ENCODE measurements at places on chromosomes 3 and 15. TPM values are rescaled to one million over a fixed set of nuclear protein-coding genes. Genes with fewer than 3 reads are reported as not detected.
A peak's percentile ranks its signal among the peaks of the same experiment; 100 is the strongest.

The ANKRD28 gene
- 43.2 TPM for total RNA-seq

DNA sequence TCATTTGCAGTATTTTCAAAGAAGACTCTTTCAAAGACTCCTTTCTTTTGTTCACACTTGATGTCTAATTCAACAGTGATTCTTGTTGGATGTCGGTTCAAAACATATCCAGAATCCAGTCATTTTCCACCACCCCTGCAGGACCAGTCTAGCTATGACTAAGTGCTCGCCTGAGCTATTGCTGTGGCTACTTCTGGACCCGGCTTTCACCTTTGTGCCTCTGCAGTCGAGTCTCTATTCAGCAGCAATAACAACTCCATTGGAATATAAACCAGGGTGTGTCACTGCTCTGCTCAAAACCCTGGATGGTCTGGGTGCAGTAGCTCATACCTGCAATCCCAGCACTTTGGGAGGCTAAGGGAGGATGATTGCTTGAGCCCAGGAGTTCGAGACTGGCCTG, 55.0 kb downstream of the PRICKLE2 start:
- no peak for DNase-seq

- no peak for DNase-seq
Measured at GRCh38 chr3:149898771-149899170, 71.9 kb downstream of the PFN2 start.

- DNase-seq, result no peak
Measured at GRCh38 chr3:178263236-178263916, 272.9 kb upstream of the KCNMB2 start.

DNA sequence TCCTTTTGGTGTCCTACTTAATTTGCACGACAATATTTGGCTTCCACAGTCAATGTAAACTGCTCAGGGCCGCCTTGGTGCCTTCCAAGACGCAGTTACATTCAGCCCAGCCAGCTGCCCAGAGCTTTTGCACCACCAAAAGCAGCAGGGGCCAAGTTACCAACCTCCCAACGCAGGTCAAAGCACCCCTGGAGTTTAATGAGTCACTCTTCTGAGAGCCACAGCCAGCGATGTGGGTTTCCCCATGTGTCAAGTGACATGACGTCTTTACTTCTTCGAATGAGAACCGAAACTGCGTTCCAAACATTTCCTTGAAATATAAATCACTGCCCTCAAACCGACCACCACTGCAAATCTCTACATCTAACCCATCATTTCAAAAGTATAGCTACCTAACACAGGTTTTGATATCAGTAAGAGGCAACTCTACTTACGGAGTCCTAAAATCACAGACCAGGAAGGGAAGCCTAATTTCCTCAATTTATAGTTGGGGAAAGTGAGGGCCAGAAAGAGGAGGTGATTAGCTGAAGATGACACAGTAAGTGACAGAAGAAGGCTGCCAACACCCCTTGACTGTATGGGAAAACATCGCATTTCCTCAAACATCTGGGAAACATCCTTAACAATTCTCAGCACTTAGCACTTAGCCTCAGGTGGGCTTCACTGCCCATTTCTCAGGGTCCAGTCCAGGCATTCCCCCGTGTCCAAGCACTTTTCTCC, 24.5 kb downstream of the MB21D2 start:
- peak; percentile 26 for DNase-seq

DNA sequence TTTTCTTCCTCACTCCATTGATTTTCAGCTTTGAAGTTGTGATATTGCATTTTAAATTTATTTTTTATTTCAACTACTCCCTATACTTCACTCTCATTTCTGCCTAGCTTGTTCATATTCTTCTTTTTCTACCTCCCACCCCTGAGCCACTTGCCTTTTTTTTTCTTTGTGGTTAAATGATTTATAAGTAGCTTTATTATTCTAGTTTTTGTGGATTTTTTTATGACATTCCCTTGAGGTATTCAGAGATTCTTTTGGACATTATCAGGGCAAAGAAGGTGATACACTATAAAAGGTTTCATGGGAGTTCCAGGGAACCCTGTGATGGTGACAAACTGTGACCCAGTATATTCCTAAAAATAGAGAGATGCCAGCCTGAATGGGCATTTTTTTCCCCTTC, 3.3 kb downstream of the C15orf61 start:
- no peak for DNase-seq

GRCh38 chr3:127491323-127491722, 99.2 kb downstream of the TPRA1 start:
- no peak for DNase-seq
